Stimulated activated CD4-positive, alpha-beta T cell treated with anti-CD3 and anti-CD28 coated beads, Interleukin-12 subunit alpha, Interleukin-12 subunit beta, amount 100 ng/mL, for 4 hours (primary cell): ENCODE measurements at places on chromosomes 2 and 18.

- DNase-seq: no peak
Measured at GRCh38 chr18:57806201-57806977, 3.3 kb upstream of the ATP8B1 start.

- no peak for DNase-seq
Measured at GRCh38 chr2:241215421-241215820, 26.9 kb downstream of the ANO7 start.

DNA sequence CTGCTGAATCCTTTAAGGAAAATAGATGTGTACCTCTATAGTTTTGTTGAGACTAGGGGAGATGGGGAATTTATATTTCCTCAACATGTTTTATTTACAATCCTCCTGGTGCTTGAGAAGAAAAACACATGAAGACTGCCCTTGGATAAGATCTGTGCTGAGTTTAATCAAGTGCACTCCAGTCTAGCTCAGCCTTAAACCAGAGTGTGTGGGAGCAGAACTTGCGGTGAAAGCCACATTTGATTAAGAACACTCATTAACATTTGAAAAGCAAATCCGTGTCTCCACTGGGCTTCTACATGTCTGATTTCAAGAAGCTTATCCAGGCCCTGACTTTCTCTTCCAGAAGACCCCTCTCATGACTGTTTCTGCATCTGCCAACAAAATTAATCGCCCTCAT is 84.8 kb upstream of the ITGA6 start:
- DNase-seq: no peak

DNA sequence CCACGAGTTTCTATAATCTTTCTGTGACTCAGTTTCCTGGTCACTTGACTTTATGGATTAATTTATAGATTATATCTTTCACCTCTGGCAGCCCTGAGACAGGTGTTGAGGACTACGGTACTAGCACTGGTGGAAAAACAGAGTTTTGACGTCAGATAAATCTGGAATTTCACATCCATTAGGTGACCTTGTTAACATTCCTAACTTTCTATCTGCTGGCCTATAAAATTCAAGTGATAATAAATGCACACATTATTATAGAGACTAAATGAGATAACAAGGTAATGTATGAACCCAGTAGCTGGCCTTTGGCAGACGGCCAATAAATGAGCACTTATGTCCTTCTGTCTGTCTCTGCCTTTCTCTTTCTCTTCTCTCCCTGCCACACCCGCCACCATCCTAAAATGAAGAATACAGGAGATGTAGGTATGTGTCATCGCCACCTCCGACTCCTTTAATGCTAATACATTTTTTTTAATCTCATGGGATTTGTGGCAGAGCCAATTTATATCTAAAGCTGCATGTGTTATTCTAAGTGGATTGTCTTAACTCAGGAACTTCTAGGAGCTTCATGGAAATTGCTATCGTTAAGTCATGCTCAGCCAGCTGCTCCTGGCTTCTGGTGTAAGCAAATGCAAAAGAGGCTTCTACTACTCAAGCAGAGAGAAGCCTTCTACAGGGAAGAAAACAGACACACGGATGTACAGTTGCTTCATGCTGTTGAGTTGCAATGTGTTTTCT is 2.3 kb downstream of the TM4SF20 start:
- DNase-seq: no peak

DNA sequence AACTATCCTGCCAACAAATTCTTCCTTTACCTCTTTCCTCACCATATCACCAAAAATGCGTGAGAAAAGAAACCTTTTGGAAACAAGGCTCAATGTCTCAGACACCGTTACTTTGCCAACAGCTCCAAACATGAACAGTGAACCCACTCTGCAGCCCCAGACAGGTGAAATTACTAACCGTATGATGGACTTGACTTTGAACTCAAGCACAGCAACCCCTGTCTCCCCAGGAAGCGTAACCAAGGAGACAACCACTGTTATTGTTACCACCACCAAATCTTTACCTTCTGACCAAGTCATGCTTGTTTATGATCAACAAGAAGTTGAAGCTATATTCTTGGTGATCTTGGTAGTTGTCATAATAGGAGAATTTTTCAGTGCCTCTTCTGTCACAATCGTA is 28.4 kb downstream of the MFSD6 start:
- no peak for DNase-seq

DNA sequence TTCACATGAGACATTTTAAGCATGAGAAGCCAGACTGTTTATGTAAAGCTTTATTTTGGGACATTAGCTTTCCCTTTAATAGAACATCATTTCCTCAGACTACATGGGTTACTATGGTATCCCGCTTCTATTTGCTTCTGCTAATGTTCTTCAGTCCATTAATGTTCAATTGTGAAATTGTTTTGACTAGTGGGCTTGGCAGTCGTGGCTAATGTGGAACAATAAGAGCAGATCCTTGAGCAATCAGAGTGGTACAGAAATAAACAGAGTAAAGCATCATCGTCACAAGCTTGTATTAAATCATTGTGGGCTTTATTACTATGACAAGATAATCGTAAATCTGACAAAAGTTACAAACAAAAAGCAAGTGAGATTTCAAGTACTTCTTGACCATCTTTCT is 60.2 kb downstream of the PDE1A start:
- no peak for DNase-seq

DNA sequence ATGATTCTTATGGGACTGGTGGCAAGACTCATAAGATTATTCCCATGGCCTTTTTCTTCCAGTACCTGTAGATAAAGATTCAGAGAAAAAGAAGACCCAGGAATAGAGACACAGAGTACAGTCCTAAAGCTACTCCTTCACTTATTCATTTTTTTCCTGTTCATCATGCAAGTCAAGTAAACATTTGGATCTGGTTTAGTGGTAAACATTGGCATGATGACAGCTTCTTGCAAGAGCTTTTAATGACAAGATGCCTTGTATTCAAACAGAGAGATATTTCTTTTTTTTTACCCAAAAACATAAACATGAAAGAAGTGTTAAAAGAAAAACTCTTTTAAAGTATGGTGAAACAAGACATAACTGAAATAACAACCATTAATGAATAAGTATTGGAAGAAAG is 20.2 kb downstream of the CXCR2 start:
- DNase-seq: no peak
